ENCODE measurements at places on chromosomes 7 and 10.

DNA sequence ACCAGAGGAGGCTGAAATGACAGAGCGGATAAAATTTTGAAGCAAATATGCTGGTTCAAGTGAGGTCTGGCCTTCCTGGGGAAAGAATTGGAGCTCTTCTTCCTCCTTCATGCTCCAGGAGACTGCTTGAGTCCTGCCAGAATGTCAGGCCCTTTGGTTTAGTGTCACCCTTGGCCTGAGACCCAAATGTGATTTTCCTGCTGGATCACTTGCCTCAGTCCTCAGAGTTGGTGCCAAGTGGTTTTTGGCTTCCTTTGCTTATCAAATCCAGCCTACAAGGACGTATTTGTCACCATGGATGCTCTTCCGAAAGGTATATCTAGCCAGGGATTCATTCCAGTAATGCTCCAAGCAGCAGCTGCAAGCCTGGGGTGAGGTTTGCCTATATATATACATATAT, 118.4 kb downstream of the PLPP4 start:
- no peak for DNase-seq

- DNase-seq, result no peak
These were observed 24.0 kb downstream of the HOXA1 start for GRCh38 chr7:27071622-27072390.

DNA sequence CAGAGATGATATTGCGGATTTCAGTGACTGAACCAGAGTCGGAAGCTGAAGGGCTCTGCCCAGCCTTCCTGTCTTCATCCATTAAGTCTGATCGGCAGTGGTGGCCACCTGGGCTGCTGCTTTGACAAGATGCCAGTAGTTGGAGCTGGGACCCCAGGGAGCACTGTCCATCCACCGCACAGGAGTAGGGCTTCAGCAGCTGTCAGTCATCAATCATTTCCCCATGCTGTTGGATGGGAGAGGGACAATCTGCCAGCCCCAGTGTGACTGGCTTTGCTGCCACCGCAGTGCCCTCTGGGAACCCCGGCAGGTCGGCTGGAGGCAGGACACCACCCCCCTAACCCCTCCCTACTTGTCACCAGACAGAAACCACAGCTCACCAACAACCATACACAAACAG, 23.0 kb upstream of the GPR146 start:
- no peak for DNase-seq

DNA sequence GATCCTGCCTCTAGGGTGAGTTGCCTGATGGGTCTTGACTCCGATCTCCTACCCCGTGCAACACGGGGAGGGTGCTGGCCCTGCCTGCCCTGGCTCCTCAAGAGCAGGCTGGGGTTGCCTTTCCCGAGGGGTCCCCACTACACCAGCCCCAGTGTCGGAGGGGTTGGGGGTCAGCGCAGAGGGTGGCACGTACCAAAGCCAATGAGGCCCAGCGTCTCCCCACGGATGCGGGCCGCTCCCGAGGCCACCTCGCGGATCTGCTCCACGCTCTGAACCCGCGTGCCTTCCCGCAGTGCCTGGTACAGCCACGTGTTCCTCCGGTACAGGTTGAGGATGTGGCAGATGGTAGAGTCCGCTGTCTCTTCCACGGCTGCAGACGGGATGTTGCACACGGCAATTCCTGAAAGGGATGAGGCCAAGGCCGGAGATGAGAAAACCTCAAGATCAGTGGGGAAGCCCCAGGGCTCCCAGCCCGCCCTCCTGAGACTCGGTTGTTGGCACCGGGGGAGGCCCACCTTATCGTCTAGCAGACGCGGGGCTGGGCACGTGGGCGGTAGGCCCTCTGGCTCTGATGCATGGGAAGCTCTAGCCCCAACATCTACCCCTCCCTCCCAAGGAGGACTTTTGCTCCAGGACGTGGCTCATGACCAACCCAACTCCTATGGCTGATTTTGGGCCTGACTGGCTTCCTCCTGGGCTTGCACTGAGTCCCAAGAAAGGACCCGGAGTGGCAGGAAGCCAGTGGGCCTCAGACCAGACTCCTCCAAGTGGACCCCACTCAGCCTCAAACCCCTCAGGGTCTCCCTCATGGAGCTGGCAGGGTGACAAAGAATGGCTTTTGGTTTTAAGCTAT, 56.1 kb downstream of the ZRANB1 start:
- no peak for DNase-seq

- DNase-seq, result no peak
These were observed 49.8 kb downstream of the CARD11 start for GRCh38 chr7:2993868-2994267.

GRCh38 chr7:158723266-158723665, 18.7 kb upstream of the NCAPG2 start:
- no peak for DNase-seq

DNA sequence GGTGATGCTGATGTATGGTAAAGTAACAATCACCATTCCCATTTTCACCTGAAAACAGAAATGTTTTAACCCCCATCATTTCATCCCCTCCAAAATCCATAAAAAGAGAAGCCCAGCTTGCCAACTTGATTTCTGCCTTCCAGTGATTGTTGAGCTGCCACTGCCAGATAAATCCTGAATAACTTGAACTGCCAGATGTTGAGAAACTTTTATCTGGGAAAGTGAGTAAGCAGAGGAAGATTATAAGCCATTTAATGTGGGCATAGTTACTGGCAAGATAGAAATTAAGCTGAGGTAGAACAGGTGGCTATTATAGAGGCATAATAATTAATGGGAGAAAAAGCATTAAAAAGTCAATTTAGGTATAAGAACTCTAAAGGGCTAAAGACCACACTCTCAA, 534.1 kb downstream of the ANKRD7 start:
- DNase-seq, result no peak

GRCh38 chr7:55207436-55208125, 157.6 kb upstream of the LANCL2 start:
- no peak for DNase-seq

DNA sequence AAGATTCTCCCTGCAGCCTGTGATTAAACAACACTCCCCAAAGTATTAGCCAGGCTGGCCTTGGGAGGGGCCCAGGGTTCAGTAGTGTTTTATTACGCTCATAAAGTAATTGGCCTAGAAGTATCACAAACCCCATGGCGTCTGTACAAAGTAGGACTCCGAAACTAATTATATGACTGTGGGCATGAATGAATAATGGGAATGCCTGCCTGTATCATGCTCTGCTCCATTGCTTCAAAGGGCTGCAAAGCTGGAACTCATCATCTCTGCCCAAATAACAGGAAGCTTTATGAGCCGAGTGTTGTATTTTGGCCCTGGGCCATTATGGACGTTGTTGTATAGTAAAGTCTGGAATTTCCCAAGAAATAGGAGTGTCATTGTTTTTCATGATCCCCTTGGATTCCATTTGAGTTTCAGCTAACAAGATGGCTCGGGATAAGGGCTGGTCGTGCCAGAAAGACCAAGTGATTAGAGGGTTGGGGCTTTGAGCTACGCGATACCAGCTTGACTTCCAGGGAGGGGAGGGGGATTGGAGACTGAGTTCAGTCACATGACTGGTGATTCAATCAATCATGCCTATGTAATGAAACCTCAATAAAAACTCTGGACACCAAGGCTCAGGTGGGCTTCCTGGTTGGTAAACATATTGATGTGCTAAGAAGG, 65.3 kb upstream of the NPTX2 start:
- no peak for DNase-seq

- DNase-seq, result no peak
These were observed 150.2 kb downstream of the LCOR start for GRCh38 chr10:96982149-96982930.

DNA sequence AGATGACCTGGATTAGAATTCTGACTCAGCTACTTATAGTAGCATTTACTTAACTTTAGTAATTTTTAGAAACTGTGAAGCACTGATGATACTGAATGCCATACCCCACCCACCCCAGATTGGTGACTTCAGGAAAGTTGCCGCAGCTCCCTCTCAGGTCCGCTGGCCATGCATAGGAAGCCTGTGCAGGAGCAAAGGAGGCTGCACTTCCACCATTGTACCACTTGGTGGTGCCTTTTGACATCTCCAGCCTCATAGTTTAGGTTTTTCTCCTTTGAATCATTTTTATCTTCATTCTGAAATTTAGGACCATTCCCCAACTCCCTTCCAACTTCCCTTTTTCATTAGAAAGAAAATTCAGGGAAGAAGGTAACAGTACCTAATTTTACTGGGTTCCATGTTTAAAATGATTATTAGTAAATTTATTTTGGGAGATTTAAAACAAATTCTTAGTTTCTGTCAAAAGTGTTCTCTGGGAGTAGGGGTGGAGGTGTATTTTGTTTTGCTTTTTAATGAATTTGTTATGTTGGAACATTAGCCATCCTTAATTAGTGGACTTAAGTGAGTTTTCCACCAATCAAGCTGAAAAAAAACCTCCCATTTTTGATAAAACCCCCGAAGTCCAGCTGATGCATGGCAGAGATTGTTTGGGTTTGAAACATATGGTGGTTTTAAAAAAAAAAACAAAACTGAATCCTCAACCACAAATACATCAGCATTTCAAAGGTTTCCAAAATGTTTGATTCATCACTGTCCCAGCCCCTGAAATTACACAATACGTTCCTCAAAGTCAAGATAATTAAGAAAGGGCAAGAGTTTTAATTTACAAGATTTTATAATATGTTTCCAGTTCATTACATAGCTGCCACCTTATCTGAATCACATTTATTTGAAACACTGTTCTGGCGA, 109.6 kb downstream of the WNT2 start:
- peak; percentile 35 for DNase-seq

DNA sequence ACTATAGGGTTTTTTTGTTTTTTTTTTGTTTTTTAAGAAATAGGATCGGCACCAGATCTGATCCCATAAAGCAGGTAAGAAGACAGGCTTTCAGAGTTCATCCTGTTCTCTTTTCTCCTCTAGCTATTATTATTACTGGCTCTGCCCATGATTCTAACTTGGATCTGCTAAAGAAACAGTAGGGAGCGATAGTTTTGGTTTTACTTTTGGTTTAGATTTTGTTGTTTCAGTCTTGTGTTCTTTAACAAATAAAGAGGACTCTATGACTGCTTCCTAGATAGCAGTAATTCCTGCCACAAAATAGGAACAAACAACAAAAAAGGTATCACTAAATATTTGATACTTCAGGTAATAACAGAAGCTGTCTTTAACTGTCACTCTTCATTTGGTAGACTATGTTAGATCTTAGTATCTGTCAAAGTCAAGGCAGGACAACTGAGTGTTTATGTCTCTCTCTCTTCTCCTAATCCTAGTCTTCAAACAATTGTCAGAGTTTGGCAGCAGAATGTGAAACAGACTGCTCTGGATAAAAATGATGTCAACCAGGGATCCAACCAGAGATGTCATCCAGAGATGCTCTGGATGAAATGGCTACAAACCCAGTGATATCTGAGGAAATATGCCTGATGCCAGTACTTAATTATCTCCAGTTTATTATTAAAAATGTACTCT, 99.8 kb downstream of the KMT2C start:
- DNase-seq, result peak; percentile 52

DNA sequence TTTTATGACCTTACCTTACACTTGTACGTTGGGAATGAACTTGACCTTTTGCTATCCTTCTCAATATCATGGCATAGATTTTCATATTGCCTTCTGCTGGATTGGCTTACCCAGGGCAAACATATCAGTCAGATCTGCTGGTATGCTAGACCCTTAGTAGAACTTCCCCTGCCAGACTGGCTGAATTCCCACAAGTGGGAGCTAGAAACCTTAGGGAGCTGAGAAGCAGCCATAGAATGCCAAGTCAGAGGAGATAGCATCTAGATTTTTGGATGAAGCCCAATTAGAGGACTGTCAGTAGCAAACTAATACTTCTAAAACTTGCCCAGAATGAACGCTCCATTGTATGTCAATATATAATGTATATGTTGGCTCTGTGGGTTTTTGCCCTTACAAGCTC, 385.0 kb downstream of the NXPH1 start:
- DNase-seq, result no peak

DNA sequence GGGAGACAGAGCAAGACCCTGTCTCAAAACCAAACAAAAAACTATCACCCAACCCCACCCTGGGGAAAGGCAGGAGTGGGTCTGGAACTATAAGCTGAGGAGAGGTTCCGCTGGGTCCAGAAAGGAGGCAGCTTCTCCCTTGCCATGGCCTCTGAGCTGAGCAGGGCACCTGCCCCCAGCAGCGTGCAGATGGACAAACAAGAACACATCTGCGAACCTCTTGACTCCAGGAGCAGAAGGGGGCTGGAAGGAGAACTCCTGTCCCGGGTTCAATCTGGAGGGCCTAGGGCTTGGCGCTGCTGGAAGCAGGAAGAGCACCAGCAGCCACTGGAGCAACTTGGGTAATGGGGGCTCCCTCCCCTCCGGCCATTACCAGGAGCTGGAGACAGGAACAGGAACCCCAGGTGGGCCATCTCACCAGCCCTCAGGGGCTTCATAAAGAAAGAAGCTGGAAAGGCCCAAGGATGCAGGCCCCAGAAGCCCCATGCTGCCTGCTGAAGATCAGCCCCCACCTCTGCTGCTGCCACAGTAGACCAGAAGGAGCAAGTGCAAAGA, 19.0 kb upstream of the PPIF start:
- DNase-seq, result no peak

- no peak for DNase-seq
These were observed 170.8 kb downstream of the PDE1C start for GRCh38 chr7:31899356-31899927.

Data from hematopoietic multipotent progenitor cell (in vitro differentiated cells).